ENCODE measurements at places on chromosomes 12 and 14.

DNA sequence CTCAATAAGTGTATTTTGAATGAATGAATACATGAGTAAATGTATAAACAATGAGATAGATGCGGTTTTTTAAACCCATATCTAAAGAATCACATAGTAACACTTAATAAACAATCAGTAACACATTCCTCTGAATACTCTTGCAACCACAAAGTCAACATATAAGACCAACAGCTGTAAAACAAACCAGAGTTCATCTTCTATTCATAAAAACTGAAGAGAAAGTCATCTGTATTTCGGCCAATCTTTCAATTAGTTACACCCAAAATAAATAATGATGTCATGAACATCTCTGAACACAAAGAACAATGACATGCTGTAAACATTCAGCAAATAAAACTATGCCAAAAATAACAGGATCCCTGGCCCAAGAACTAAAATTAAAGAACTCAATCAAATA is 47.2 kb downstream of the ARMH4 start:
- DNase-seq, result no peak

GRCh38 chr14:104161602-104162367 is 23.4 kb downstream of the KIF26A start:
- no peak for DNase-seq

GRCh38 chr12:98901189-98901588 is 256.1 kb downstream of the APAF1 start:
- DNase-seq, result no peak

- DNase-seq, result no peak
Observed at GRCh38 chr14:46902837-46903236, 251.3 kb upstream of the RPL10L start.

- DNase-seq, result peak; percentile 84
Observed at GRCh38 chr12:75820071-75820470, 211.5 kb downstream of the PHLDA1 start.

DNA sequence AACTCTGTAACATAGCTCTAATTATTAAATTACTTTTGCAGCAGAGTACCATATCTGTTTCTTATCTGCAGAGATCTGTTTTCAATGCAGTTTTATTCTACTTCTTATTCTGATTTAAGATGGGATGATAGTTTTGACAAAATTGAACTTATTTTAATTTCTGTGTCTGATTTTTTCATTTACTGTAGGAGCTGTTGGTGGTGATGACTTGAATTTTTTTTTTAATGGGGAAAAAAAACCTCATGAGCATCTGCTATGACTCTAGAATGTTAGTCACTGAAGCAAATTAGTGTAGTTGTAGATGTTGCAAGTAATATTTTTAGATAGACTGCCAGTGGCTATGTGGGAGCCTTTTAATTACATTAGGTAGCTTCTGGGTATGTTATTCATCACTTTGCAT is 23.4 kb downstream of the DNM1L start:
- peak; percentile 78 for DNase-seq

DNA sequence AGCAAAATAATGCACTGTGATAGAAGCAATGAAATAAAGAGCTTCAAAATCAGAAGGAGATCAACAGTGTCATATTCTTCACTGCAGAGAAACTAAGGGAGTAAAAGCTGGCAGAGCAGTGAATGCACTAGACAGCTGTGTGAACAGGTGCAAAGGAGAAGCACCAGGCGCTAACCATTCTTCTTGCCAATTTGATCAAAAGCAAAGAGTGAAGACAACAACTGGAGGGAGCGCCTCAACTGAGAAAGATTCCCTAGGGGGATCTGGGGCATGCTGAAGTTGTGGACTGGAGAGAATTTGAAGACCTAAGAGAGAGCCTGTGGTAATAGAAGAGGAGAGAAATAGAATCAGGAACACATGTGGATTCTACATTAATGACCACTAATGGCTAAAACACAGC is 50.4 kb upstream of the OVCH1 start:
- DNase-seq, result peak; percentile 13

- DNase-seq, result peak; percentile 12
Observed at GRCh38 chr12:130281153-130281799, 56.4 kb upstream of the PIWIL1 start.

GRCh38 chr14:49194067-49194466 is 392.1 kb downstream of the RPS29 start:
- no peak for DNase-seq

DNA sequence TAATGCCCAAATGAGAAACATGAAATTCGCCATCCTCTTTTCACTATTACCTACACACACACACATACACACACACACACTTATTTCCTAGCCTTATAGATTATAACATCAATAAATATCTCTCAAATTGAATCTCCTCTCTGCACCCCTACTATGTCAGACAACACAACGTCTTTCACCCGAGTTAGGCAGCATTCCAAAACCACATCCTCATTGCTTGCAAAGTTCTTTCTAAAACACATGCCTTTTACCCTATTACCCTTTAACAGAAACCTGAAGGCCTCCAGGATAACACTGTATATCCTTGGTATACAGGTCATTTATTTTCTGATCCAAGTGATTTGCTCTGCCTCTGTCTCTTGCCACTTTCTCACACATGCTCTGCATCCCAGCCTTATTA is 56.3 kb downstream of the KCNH5 start:
- no peak for DNase-seq

DNA sequence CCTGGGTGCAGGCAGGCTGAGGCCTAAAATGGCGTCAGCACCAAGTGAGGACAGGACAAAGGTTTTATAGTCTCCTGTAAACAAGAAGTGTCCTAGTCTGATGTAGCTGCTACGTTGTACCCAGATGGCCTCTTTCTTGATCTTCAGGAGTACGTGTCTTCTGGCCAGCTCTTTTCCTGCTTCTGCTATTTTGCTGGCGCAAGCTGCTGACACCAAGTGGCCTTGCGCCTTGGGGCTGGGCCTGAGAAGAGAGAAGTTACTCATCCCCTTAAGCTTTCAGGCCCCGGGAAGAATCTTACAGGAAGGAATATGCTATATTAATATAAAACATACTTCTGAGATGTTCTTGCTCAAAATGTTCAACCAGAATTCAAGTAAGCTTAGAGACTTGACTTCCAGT is 605.2 kb downstream of the GALC start:
- no peak for DNase-seq

DNA sequence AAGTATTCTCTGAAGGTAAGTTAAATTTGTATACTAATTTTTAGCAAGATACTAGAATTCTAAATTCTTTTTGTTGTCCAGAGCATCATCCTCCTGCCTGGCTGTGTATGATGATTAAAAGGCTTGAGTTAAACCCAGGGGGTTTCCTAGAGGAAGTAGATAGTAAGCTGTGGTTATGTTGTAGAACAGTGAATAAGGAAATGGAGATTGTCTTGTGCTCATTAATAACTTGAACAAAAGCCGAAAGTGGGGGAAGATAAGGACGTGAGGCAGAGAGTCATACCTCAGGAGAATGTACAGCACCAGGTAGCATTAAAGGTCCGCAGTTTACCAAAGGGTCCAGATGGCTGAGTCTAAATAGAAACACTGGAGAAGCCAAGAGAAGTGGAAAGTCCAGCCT is 42.0 kb downstream of the CKB start:
- no peak for DNase-seq

DNA sequence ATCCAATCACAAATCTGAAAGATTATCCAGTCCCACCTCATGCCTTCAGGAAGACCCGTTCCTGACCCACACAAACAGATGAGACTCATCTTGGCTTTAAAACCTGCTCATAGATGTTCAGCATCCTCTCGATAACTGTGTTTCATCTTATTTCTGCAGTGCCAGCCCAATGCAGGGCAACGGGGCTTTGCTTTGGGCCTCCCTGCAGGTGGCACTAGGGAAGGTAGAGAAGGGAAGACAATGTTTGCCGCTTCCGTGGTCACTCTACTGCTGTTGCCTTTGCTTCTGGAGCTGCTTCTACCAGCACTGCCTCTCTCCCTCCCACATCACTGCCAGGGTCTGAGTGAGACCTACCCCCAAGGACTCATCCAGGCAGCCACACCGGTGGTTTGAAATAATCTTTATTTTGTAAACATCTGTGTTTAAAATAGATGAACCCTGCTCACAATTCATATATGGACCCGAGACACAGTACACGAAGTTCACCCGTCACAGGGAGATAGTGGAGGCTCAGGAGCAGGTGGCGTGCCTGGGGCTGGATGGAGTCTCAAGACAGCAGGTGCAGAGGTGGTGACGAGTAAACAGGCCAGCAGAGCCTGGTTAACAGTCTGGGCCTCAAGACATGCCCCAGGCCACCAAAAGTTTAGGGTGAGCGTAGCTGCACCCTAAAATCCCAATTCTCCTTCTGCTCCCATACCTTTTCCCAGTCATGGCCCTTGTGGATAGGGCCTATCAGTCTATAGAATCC is 3.1 kb upstream of the GPX2 start:
- no peak for DNase-seq

GRCh38 chr12:133107121-133107520 is 23.0 kb downstream of the ZNF891 start:
- no peak for DNase-seq

GRCh38 chr12:49287876-49288275 is 7.1 kb upstream of the PRPH start:
- no peak for DNase-seq

DNA sequence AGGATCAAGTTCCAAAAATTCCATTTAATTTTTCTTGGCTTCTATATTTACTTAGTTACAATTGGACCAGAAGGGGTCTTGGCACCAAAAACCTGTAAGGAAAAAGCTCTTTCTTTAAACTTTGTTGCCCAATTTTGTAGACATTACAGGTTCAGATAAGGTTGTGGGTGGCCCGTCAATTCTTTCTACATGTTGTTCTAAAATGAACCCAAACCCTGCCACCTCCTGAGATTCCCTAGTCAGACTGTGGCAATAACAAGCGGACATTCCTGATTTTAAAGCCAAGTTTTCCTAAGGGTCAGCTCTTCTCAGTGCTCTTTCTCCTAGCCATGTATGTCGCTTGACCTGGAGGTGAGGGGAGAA is 45.0 kb upstream of the GSG1 start:
- no peak for DNase-seq

DNA sequence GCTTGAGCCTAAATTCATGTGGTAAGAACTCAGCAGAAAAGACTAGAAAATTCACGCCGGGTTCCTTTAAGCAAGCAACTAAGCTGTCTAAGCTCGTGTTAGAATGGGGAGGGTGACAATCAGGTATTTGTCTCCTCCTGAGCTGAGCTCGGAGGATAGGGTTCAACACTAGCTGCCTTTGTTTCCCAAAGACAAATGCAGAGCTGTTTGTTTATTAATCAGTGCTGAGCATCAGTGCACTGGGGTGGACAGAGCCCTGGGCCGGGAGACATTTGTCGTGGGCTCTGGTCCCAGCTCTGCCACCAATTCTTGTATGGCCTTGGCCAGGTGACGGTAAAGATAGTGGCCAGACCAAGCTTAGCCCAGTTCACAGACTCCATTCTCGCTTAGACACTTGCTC is 43.7 kb downstream of the DEGS2 start:
- DNase-seq, result no peak

DNA sequence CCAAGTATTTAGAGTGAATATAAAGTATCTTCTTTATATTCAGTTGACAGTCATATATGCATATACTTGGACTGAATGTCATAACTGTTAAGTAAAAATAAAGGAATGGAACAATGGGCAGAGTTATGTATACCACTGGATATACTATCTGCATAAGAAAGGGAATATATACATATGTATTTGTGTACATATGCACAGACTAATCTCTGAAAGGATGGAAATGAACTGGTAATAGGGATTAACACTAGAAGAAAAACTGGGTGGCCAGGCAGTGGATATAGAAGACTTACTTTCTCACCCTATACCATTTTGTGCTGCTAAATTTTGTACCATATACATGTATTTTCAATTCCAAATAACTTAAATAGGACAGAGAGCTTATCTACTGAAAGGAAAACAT is 200.1 kb downstream of the MED13L start:
- DNase-seq, result no peak

GRCh38 chr12:1790444-1790843 is 29.9 kb upstream of the LRTM2 start:
- DNase-seq, result no peak

GRCh38 chr12:12997734-12998133 is 2.3 kb downstream of the HEBP1 start:
- no peak for DNase-seq

- no peak for DNase-seq
Observed at GRCh38 chr14:53341324-53341723, 188.2 kb upstream of the DDHD1 start.

DNA sequence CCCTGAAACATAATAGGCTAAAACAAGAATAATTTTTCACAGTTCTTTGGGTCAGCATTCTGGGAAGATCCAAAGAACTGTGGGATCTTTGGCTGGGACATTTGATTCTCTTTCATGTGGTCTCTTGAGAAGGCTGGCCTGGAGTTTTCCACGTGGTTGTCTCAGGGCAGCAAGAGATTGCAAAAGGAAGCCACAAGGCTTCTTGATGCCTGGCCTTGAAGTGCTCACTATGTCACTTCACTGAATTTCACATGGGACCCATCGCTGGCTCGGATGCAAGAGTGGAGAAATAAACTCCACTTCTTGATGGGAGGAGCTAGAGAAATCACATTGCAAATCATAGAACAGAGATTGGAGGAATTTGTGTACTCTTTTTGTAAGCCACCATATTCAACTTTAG is 343.4 kb downstream of the MED13L start:
- DNase-seq, result no peak

- DNase-seq, result no peak
Observed at GRCh38 chr14:77885367-77885766, 85.5 kb downstream of the ADCK1 start.

DNA sequence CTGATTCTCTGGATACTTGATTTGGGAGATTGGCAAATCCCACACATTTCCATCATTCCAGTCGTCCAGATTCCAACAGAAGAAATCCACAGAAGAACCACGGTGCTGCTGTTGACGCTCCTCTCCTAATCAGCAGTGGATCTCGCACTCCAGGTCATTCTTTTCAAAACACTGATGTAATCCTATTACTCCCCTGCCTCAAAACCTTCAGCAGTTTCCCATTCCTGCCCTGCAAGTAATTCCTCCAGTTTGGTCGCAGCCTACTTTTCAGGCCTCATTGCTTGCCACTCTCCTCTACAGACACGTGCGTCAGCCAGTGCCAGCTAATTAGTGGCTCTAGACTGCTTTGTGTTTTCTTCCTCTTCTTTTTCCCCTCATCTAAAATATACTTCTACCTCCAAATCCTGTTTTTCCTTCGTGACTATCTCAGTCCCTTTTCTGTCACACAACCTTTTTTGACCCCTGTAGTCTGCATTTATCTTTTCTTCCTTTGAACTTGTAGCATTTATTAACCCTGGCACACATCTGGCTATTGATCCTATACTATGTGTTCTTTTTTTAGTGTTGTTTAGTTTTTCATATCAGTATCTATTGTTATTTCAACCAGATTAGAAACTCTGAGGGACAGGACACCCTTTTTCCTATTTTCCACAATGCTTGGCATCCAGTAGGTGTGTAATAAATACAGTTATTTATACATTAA is 36.8 kb downstream of the PRORP start:
- DNase-seq, result no peak

DNA sequence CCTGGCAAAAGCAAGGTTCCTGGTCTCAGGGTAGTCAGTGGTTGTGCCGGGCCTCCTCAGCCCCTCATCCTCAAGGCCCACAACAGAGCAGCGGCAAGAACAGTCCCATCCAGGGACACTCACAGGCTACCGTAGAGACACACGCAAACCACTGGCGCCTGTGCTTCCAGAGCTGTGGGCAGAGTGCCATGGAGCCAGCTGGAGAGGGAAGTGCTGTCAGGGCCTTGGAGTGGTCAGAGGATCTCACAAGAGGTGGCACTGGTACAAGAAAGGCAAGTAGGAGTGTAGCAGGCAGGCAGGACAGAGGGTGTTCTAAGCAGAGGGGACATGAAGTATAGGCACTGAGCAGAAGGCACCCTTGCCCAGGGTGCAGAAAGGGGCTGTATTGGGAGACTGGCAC is 34.6 kb downstream of the ANKRD9 start:
- peak; percentile 54 for DNase-seq

GRCh38 chr12:79531518-79531917 is 159.2 kb downstream of the PAWR start:
- no peak for DNase-seq
